ENCODE measurements at places on chromosomes 13 and 19. TPM values are rescaled to one million over a fixed set of nuclear protein-coding genes. Genes with fewer than 3 reads are reported as not detected.

ENOX1 gene
- 5.4 TPM for total RNA-seq

- peak overlapping the region; percentile 65 for H3K27ac ChIP-seq
- peaks cover 53% of the 10 kb centered on the region for H3K4me1 ChIP-seq
- peak; percentile 90 for DNase-seq
- H3K27me3 ChIP-seq = no peaks in the 10 kb centered on the region
These were observed 3.9 kb downstream of the NFIC start for GRCh38 chr19:3370214-3370720.

GRCh38 chr19:12364391-12365235 lies 870 bp downstream of the ZNF442 start:
- peaks cover 10% of the 10 kb centered on the region for H3K4me1 ChIP-seq
- H3K4me3 ChIP-seq = peak overlapping the region; percentile 81
- DNase-seq = peak; percentile 75
- H3K36me3 ChIP-seq = no peaks in the 10 kb centered on the region
- peak overlapping the region; percentile 84 for H3K27ac ChIP-seq

DNA sequence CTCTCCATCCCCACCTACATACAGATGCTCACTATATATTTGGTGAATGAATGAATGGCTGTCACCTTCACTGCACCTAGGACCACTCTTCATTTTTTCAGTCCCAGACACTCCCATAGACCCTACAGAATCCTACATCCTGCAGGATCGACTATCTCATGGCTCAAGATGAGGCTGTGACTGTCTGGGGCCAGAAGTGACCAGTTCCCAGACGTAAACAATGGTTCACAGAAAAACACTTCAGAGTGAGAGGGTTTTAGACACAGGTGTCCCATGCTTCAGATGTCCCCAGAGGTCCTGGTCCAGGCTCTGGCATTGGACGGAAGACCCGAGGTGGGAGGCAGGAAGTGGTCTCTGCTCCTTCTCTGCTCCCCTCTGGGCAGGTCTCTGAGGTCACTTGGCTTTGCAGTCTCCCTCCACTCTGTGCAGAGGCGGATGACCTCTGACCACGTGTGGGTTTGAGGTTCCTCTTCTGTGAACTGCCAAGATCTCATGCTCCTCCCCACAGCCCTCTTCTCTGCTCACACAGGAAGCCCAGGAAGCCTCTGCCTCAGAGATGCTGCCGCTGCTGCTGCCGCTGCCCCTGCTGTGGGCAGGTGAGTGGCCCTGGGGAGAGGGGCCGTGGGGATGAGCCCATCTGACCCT lies 24.9 kb downstream of the SIGLEC7 start:
- no peak overlapping the region for H3K4me3 ChIP-seq
- H3K4me1 ChIP-seq = no peaks in the 10 kb centered on the region
- DNase-seq = no peak
- H3K36me3 ChIP-seq = no peaks in the 10 kb centered on the region
- no peak overlapping the region for H3K27ac ChIP-seq

DNA sequence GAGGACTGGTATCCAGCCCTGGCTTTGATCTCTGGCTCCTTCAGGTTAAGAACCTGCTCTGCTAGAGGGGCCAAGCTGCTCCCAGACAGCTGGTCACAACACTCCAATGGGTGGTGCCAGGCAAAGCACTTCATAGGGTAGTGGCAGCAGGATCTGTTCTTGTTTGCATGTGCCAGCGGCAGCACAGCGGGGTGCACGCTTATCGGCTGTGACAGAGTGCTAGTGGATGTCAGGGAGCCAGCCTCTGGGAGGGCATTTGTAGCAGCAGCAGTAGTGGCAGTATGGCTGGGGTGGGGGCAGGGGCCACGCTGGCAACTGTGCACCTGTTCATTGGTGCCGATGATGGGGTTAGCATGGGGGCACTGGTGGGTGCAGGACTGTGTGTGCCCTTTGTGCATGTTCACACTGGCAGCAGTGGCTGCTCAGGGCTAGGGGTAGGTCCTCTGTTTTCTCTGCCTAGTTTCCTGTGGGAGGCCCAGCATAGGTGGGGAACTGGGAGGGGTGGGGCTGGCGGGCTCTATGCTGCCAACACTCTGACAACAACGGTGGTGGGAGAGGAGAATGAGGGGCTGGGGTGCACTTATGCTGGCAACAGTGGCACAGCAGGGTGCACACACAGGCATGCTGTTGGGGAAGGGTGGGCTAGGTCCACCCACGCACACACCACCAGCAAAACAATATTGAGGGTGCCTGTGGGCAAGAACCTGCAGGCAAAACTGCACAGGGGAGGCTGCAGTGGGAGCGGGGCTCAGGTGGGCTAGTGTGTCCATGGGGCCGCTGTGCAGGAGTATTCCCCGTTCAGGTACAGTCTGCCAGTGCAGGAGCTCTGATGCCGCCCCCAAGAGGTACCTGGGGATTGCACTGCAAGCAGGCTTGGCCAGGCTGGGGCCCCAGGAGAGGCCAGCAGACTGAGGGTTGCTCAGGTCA lies 19.3 kb downstream of the AP1M1 start:
- no peak overlapping the region for H3K4me3 ChIP-seq
- H3K27ac ChIP-seq = no peak overlapping the region
- no peak for DNase-seq
- H3K27me3 ChIP-seq = no peaks in the 10 kb centered on the region

- no peak overlapping the region for H3K27ac ChIP-seq
- no peaks in the 10 kb centered on the region for H3K36me3 ChIP-seq
- peak overlapping the region; percentile 64 for H3K4me3 ChIP-seq
- H3K4me1 ChIP-seq = no peaks in the 10 kb centered on the region
- DNase-seq = peak; percentile 87
- peaks cover 33% of the 10 kb centered on the region for H3K27me3 ChIP-seq
These were observed 1.1 kb downstream of the IRS2 start for GRCh38 chr13:109785141-109785891.

DNA sequence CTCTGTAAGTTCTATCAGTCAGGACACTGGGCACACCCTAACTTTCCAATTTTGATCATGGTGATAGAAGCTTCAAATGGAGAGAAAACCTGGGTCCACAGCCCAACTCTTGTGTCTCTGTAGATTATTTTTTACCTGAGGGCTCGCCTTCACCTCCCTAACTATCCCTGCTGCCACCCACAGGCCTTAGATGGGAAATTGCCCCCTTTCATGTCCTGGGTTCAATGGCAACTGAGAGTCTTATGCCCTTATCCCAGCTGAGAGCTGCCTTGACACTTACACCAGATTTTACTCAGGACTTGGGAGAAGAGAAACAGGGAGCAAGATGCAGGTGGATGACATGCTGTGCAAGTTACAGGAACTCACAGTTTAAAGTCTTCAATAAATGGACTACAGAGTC lies 81.7 kb downstream of the RAP2A start:
- H3K4me1 ChIP-seq = no peaks in the 10 kb centered on the region
- H3K27me3 ChIP-seq = no peaks in the 10 kb centered on the region
- no peak overlapping the region for H3K4me3 ChIP-seq
- H3K36me3 ChIP-seq = no peaks in the 10 kb centered on the region
- no peak for DNase-seq

- H3K27me3 ChIP-seq = no peaks in the 10 kb centered on the region
- no peaks in the 10 kb centered on the region for H3K4me1 ChIP-seq
- no peaks in the 10 kb centered on the region for H3K36me3 ChIP-seq
- no peak for DNase-seq
These were observed 323.3 kb downstream of the NALCN start for GRCh38 chr13:101092985-101093384.

DNA sequence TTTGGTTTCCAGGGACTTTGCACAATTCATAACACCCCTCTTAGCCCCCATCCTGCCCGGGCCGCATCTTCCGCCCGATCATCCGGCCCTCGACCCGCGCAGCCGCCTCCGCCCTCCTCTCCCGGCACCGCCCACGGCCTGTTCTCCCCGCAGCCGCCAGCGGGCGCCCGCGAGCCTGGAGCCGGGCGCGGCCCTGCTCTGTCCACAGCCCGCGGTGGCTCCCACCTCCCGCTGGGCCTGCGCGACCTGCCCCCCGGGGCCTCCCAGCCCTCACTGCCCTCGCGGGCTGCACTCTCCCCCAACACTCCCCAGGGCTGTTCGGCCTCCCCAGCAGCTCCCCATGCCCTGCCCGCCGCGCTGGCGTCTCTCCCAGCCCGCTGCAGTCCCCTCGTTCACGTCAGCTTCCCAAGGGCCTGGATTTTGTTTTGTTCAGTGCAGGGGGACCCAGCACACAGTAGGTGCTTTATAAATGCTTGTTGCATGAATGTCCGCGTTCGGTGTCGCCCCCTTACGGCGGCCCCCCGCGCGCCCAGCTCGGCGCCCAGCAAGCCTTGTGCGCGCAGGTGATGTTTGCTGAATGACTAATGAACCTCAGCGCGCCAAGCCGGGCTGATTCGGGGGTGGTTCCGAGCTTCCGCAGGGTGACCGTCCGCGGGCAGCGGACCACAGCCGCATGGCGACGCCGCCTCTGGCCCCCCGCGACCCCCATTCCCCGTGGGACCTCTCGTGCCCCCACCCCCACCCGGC lies 4.6 kb upstream of the APC2 start:
- DNase-seq = peak; percentile 100
- H3K27me3 ChIP-seq = peaks cover 45% of the 10 kb centered on the region
- peaks cover 3% of the 10 kb centered on the region for H3K4me1 ChIP-seq

DNA sequence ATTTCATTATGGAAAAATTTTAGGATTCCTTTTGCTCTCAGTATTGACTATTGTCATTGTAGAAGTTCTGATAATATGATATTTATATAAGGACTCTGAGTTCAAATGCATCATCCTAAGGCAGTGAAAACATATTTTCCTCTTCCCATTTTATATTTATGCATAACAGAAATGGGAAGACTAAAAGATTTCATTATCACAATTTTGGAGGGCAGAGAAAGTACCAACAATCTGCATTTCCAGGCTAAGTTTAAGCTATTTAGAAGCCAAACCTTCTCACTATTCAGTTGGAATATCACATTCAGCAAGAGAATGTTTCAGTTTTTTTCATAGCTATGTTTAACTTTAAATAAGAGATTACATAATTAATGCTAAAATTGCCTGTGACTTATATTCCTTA lies 558.5 kb upstream of the GPC6 start:
- no peak overlapping the region for H3K4me3 ChIP-seq
- H3K27ac ChIP-seq = no peak overlapping the region
- no peaks in the 10 kb centered on the region for H3K27me3 ChIP-seq
- DNase-seq = no peak

DNA sequence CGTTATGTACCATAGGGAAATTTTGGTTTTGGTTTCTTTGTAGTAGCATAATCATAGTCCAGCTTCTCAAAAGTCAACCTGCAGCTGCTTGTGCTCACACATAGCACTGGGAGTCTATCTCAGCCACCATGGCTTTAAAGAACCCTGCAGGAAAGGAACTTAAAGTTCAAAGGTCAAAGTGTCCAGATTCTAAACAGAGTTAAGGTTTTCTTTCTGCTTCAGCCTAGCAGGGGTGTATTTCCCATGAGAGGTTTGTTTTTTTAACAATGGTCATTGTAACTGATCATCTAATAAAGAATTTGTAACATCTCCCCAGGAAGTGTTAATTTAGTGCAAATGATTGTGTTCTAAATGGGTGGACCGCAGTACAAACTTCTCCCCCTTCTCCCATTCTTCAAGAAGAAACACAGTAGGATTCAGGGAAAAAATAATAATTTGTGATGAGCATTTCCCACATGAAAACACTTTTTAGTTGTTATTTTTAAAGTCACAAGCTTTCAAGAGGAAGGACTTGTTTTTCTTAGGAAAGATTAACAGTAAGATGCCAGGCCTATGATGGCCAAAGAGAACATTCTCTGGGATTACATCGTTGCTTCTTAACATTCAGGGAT lies 168.0 kb downstream of the EFNB2 start:
- no peak for DNase-seq
- H3K27me3 ChIP-seq = no peaks in the 10 kb centered on the region
- no peaks in the 10 kb centered on the region for H3K36me3 ChIP-seq
- peaks cover 9% of the 10 kb centered on the region for H3K4me1 ChIP-seq
- no peak overlapping the region for H3K27ac ChIP-seq

- H3K36me3 ChIP-seq = no peaks in the 10 kb centered on the region
- peak; percentile 61 for DNase-seq
- peaks cover 25% of the 10 kb centered on the region for H3K4me1 ChIP-seq
- peak overlapping the region; percentile 76 for H3K4me3 ChIP-seq
These were observed 1.2 kb upstream of the ENOX1 start for GRCh38 chr13:43787997-43788396.

DNA sequence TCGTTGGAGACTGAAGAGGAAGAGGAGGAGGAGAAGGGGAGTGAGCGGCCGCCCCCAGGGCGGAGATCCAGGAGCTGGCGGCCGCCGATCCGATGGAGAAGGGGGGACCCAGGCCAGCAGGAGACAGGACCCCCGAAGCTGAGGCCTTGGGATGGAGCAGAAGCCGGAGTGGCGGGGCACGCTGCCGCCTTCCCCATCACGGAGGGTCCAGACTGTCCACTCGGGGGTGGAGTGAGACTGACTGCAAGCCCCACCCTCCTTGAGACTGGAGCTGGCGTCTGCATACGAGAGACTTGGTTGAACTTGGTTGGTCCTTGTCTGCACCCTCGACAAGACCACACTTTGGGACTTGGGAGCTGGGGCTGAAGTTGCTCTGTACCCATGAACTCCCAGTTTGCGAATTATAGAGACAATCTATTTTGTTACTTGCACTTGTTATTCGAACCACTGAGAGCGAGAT lies 1.8 kb downstream of the GADD45B start:
- H3K27me3 ChIP-seq = no peaks in the 10 kb centered on the region
- H3K36me3 ChIP-seq = peaks cover 16% of the 10 kb centered on the region
- peak; percentile 88 for DNase-seq
- H3K4me3 ChIP-seq = peak overlapping the region; percentile 100
- H3K4me1 ChIP-seq = peaks cover 20% of the 10 kb centered on the region
- H3K27ac ChIP-seq = peak overlapping the region; percentile 87

- H3K27me3 ChIP-seq = no peaks in the 10 kb centered on the region
- H3K27ac ChIP-seq = no peak overlapping the region
- H3K4me3 ChIP-seq = no peak overlapping the region
These were observed 84.3 kb downstream of the FGF14 start for GRCh38 chr13:102317593-102317992.

GRCh38 chr19:28794301-28794700 lies 418.6 kb downstream of the UQCRFS1 start:
- H3K4me3 ChIP-seq = no peak overlapping the region
- H3K4me1 ChIP-seq = no peaks in the 10 kb centered on the region
- no peak for DNase-seq
- H3K36me3 ChIP-seq = no peaks in the 10 kb centered on the region
- no peak overlapping the region for H3K27ac ChIP-seq

- H3K4me1 ChIP-seq = no peaks in the 10 kb centered on the region
- H3K27ac ChIP-seq = no peak overlapping the region
- H3K4me3 ChIP-seq = peak overlapping the region; percentile 60
- DNase-seq = peak; percentile 67
These were observed 48.9 kb upstream of the PABPC3 start for GRCh38 chr13:25046985-25047511.

- H3K4me1 ChIP-seq = peaks cover 42% of the 10 kb centered on the region
- no peaks in the 10 kb centered on the region for H3K27me3 ChIP-seq
- peaks cover 12% of the 10 kb centered on the region for H3K36me3 ChIP-seq
- H3K4me3 ChIP-seq = no peak overlapping the region
These were observed 4.4 kb downstream of the AKT2 start for GRCh38 chr19:40280608-40281221.

- H3K27ac ChIP-seq = no peak overlapping the region
- H3K36me3 ChIP-seq = peaks cover 40% of the 10 kb centered on the region
- DNase-seq = no peak
- no peak overlapping the region for H3K4me3 ChIP-seq
- H3K4me1 ChIP-seq = peaks cover 8% of the 10 kb centered on the region
These were observed 238.4 kb downstream of the ITGBL1 start for GRCh38 chr13:101690871-101691270.

Data from osteoblast (primary cell).